Liver (tissue), 10 donors: ENCODE measurements at places on chromosomes 13 and 19. TPM values are rescaled to one million over a fixed set of nuclear protein-coding genes. Genes with fewer than 3 reads are reported as not detected.
A peak's percentile ranks its signal among the peaks of the same experiment; 100 is the strongest.

DNA sequence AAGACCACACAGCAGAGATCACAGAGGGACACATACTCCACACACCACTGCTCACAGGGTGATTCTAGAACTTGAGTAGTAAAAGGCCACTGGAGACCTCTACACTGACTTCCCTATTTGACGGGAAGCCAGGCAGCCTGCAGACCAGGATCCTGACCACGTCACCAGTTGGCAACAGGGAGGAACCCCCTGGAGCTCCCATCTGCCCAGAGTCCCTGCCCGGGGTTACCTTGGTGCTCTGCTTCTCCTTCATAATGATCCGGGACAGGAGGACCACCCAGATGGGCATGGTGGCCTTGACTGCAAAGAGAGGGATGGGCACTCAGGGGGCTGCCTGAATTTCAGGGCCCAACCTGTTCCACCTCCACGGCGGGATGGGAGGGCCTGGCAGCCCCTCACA is 932 bp downstream of the SLC35E1 start:
- no peaks in the 10 kb centered on the region for H3K27me3 ChIP-seq
- no peak for DNase-seq
- no peak overlapping the region for H3K27ac ChIP-seq
- H3K4me3 ChIP-seq = peak overlapping the region; percentile 91
- H3K4me1 ChIP-seq = peaks cover 53% of the 10 kb centered on the region

The ATP4A gene
- not detected for total RNA-seq

DNA sequence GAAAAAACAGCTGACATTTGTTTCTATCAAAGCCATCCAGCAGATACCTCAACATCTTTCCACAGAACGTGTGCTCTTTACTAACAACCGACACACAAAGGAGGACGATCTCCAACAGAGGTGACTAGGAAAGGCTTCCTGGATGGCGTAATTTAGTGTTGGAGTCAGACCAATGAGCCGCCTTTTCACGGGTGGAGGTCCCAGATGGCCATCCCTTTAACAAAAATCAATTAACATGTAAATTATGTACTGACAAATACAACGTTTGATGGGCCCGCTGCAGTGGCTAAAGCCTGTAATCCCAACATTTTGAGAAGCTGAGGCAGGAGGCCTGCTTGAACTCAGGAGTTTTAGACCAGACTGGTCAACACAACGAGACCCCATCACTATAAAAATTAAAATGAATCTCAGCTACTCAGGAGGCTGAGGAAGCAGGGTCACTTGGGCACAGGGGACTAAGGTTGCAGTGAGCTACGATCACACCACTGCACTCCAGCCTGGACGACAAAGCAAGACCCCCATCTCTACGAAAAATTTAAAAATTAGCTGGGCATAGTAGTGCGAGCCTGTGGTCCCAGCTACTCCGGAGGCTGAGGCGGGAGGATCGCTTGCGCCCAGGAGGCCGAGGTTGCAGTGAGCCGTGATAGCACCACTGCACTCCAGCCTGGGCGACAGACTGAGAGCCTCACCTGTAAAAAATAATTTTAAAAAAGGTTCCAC is 1.2 kb upstream of the DPY19L3 start:
- H3K36me3 ChIP-seq = no peaks in the 10 kb centered on the region
- no peaks in the 10 kb centered on the region for H3K27me3 ChIP-seq
- peak overlapping the region; percentile 92 for H3K4me3 ChIP-seq
- DNase-seq = no peak

GRCh38 chr13:36480726-36481427 is 48.6 kb downstream of the CCNA1 start:
- DNase-seq = no peak
- H3K36me3 ChIP-seq = no peaks in the 10 kb centered on the region
- no peak overlapping the region for H3K27ac ChIP-seq

DNA sequence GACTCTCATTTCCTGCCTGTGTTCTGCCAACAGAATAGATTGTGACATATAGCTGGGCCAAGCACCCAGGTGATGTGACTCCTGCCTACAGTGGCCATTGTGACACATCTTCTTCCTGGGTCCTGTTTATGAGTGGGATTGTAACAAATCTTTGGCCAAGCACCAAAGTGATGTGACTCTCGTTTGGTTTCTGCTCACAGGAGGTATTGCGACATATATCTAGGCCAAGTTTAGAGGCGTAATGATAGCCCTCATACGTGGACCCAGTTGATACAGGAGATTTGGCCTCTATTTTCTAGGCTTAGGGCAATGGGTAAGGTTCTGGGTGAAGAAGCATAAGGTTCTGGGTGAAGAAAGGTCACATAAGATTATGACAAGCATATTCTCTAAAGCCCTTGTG is 76.2 kb downstream of the ZNF208 start:
- H3K27ac ChIP-seq = no peak overlapping the region
- no peaks in the 10 kb centered on the region for H3K4me1 ChIP-seq
- no peaks in the 10 kb centered on the region for H3K36me3 ChIP-seq
- no peak for DNase-seq
- no peaks in the 10 kb centered on the region for H3K27me3 ChIP-seq

The ELOF1 gene
- total RNA-seq = 15.5 TPM

The CBARP gene
- 0.25 TPM for total RNA-seq

The URAD gene
- total RNA-seq = not detected

- peaks cover 9% of the 10 kb centered on the region for H3K4me1 ChIP-seq
- no peak overlapping the region for H3K27ac ChIP-seq
- H3K27me3 ChIP-seq = no peaks in the 10 kb centered on the region
These were observed 3.1 kb downstream of the ATP12A start for GRCh38 chr13:24683351-24683750.

GRCh38 chr19:21264416-21264815 is 64.8 kb downstream of the ZNF708 start:
- no peak overlapping the region for H3K27ac ChIP-seq
- H3K4me1 ChIP-seq = no peaks in the 10 kb centered on the region
- H3K27me3 ChIP-seq = no peaks in the 10 kb centered on the region
- no peak overlapping the region for H3K4me3 ChIP-seq
- no peaks in the 10 kb centered on the region for H3K36me3 ChIP-seq
- no peak for DNase-seq

DNA sequence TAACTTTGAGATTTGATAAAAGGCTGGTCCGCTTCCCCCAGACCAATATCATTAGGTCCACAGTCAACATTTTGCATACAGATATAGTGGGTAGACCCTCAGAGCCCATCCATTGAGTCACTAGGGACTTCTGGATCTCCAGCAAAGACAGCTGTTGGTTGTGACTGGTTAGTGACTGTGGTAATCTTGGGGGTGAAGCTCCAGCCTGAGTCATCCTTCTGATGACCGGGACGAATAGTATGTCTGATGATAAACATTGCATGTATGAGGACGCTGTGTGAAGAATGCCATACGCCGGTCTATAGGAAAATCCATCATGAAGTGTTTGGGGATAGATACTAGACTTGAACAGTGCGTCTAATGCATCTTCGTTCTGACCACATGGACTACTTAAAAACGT is 307.0 kb downstream of the UQCRFS1 start:
- DNase-seq = no peak
- no peak overlapping the region for H3K4me3 ChIP-seq
- H3K4me1 ChIP-seq = no peaks in the 10 kb centered on the region
- no peak overlapping the region for H3K27ac ChIP-seq

GRCh38 chr19:50203281-50204080 is at the start of gene MYH14:
Gene MYH14, plus strand, starts transcription at chr19:50203622. Its CDS starts 6,744 bp downstream, at chr19:50210366.
- no peaks in the 10 kb centered on the region for H3K27me3 ChIP-seq
- DNase-seq = peak; percentile 72
- H3K4me3 ChIP-seq = peak within 1 kb of the TSS; percentile 86
- H3K36me3 ChIP-seq = no peaks in the 10 kb centered on the region
- H3K27ac ChIP-seq = peak within 1 kb of the TSS; percentile 85
- peaks cover 21% of the 10 kb centered on the region for H3K4me1 ChIP-seq

DNA sequence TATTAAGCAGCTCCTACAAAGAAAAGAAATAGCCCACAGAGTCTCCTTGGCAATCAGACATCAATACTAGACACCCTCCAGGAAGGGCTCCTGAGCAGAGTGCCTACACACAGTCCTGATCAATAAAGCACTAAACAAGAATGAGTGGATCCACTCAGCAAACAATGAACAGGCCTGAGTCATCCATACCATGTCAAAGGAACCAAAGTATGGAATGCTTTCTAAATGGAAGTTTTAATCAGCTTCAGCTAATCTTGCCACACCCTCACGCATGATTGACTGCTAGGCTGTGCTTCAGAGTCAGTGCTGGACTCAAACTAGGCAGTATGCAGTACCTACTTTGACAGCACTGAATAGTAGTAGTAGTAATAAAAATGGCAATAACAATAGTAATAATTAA is 392.7 kb upstream of the HTR2A start:
- no peaks in the 10 kb centered on the region for H3K27me3 ChIP-seq
- DNase-seq = no peak
- no peaks in the 10 kb centered on the region for H3K36me3 ChIP-seq

GRCh38 chr13:110616103-110617101 is 1.1 kb downstream of the NAXD start:
- H3K4me3 ChIP-seq = peak overlapping the region; percentile 89
- no peaks in the 10 kb centered on the region for H3K36me3 ChIP-seq
- H3K27me3 ChIP-seq = no peaks in the 10 kb centered on the region
- peak overlapping the region; percentile 98 for H3K27ac ChIP-seq
- DNase-seq = no peak

GRCh38 chr13:25796474-25796873 is 255.3 kb downstream of the SHISA2 start:
- no peak overlapping the region for H3K4me3 ChIP-seq
- no peaks in the 10 kb centered on the region for H3K4me1 ChIP-seq
- DNase-seq = no peak
- no peaks in the 10 kb centered on the region for H3K27me3 ChIP-seq
- no peaks in the 10 kb centered on the region for H3K36me3 ChIP-seq
- H3K27ac ChIP-seq = no peak overlapping the region

The GFY gene
- total RNA-seq = not detected

DNA sequence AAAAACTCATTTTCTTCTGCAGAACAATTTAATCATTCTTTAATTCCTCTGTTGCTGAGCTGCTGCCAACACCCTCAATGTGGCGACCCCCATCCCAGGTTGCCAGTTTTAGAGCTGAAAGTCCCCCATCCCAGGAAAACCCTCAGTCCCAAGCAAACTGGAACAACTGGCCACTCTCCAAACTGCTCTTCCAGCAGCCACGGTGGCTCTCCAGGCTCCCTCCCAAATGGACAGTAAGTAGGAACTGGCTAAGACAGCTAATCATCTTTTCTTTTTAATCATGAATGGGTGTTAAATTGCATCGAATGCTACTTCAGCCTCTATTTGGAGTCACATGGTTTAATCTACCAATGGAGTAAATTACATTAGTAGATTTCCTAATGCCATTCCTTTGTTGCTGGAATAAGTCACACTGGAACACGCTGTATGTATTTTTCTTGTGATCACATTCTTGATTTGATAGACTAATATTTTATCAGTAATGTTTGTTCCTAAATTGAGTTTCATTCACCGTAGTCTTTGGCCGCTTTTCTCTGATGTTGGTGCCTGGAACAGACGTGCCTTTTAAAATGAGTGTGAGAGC is 33.7 kb upstream of the VSTM2B start:
- no peak for DNase-seq
- no peaks in the 10 kb centered on the region for H3K27me3 ChIP-seq
- no peak overlapping the region for H3K27ac ChIP-seq
- H3K4me3 ChIP-seq = no peak overlapping the region
- no peaks in the 10 kb centered on the region for H3K36me3 ChIP-seq
- H3K4me1 ChIP-seq = no peaks in the 10 kb centered on the region

DNA sequence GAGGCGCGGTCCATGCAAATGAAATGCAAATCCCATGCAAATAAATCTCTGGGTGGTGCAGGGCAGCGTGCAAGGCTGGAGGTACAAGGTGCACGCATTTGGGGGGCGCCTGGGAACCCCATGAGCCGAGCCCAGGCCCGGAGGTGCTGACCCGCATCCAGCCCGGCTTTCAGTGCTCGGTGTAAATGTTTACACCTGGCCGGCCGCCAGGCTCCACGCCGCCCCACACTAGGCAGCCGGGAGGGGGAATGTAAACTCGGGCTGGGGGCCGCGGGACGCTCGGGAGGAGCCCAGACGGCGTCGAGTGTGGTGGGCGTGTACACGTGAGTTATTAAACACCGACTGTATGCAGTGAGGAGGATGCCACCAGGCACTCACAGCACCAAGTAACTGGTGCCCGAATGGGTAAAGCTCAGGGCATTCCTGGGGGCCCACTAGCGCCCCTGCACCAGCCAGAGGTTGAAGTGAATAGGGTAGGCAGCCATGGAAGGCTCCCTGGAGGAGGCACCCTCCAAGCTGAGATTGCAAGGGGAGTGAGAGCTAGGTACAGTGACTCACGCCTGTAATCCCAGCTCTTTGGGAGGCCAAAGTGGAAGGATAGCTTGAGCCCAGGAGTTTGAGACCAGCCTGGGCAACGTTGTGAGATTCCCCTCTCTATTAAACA is 17.2 kb downstream of the FUT6 start:
- DNase-seq = peak; percentile 53
- H3K36me3 ChIP-seq = no peaks in the 10 kb centered on the region
- peaks cover 28% of the 10 kb centered on the region for H3K4me1 ChIP-seq
- no peak overlapping the region for H3K27ac ChIP-seq
- no peak overlapping the region for H3K4me3 ChIP-seq

The CRB3 gene
- 34.3 TPM for total RNA-seq

DNA sequence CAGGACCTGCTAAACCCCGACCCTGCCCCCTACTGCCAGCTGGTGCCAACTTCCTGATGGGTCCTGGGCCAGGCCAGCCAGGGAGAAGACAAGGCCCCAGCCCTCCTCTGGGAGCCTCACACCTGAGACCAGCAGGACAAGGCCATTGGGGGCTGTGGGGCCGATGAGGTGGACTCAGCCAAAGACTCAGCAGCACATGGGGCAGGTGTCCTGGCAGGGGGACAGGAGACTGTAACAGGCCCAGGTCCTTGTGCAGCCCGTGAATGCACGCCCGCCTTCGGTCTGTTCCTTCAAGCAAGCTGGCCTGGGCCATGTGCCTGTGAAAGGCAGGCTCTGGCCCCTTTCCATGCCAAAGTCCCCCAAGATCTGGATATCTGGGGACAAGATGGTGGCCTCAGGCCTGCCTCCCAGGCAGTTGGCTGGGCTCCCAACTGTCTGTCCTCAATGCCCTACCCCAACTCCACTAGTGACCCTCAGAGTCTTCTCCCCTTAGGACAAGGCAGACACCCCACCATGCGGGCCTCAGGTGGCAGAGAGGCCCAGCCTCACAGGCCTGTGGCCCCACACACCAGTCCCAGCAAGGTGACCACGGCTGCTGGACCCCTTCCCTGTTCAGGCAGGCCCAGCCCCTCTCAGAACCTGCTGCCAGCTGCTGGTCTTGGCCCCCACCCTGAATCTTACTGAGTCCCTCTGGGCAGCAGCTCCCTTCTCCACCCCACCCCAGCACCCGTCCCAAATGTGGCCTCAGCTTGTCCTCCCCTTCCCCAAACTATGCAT is 12.3 kb downstream of the CEACAM19 start:
- H3K4me3 ChIP-seq = no peak overlapping the region
- DNase-seq = no peak
- H3K4me1 ChIP-seq = peaks cover 2% of the 10 kb centered on the region

The PCSK4 gene
- total RNA-seq = 2.6 TPM

The MEDAG gene
- 0.05 TPM for total RNA-seq

GRCh38 chr13:113417836-113418721 is 35.2 kb downstream of the ADPRHL1 start:
- H3K36me3 ChIP-seq = no peaks in the 10 kb centered on the region
- H3K27me3 ChIP-seq = no peaks in the 10 kb centered on the region
- no peak overlapping the region for H3K4me3 ChIP-seq
